CD4-positive, alpha-beta memory T cell (primary cell): ENCODE measurements at places on chromosomes 5 and 9. TPM values are rescaled to one million over a fixed set of nuclear protein-coding genes. Genes with fewer than 3 reads are reported as not detected.

Gene NUTM2F
- total RNA-seq: not detected

GRCh38 chr5:132772291-132773070 is 4.6 kb downstream of the SEPTIN8 start:
- DNase-seq: no peak

- no peak for DNase-seq
Measured at GRCh38 chr9:22228542-22228941, 218.1 kb upstream of the DMRTA1 start.

DNA sequence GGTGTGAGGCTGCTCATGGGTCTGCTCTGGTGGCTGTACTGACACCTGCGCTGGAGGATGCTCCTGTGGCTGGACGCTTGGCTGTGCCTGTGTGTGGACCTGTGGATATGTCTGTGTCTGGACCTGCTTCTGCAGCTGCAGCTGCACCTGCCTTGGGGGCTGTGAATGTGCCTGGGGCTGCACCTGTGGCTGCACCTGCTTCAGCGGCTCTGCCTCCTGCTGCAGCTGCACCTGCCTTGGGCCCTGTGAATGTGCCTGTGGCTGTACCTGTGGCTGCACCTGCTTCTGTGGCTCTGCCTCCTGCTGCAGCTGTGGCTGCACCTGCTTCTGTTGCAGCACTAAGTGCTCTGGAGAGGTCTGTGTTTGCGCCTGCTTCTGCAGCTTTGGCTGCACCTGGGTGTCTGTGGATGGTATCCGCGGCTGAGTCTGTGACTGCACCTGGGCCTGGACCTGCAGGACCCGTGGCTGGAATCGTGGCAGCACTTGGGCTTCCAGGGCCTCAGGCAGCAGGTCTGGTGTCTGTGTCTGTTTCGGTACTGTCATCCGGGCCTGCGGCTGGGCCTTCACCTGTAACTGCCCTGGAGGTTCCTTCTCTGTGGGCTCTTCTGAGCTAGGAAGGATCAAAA is 12.5 kb downstream of the CIZ1 start:
- DNase-seq: no peak

DNA sequence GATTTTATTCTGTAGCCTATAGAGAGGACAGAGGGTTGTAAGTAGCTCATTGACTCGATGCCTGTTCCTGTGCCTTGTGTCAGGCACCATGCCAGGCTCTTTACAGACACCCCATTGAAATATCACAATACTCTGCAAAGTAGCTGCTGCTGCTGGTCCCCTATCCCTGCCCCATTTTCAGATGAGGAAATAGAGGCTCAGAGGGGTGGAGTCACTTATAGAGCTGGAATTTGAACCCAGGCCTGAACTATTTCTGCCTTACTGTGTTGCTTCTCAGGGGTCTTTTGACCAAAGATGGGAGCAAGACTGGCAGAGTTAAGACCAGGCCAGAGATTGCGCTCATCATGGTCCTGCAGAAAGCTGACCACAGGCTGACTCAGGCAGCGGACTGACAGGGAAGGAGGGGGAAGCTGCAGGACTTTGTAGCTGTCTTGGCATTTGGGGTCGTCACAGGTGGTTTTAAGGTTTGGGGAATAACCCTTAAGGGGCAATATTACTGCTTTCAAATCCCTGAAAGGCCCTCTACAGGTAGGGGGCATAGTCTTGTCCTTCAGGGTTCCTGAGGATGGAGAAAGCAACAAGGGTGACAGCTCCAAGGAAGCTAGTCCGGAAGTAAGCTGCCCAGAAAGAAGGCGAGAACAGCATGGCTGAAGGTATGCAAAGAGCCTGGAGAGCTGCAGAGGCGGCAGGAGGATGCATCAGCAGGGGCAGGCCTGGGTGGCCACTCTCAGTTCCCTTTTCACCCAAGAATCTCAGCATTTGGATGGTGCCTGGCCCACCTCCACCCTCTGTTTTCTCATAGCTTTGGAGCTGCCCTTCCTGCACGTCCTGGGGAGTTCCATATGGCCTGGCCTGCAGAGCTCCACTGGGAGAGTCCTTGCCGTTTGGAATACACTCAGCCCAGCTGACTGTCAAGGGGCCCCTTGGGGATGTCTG is 18.3 kb upstream of the NDST1 start:
- DNase-seq: no peak

- DNase-seq: no peak
Measured at GRCh38 chr9:84057662-84058061, 77.1 kb downstream of the RMI1 start.

DNA sequence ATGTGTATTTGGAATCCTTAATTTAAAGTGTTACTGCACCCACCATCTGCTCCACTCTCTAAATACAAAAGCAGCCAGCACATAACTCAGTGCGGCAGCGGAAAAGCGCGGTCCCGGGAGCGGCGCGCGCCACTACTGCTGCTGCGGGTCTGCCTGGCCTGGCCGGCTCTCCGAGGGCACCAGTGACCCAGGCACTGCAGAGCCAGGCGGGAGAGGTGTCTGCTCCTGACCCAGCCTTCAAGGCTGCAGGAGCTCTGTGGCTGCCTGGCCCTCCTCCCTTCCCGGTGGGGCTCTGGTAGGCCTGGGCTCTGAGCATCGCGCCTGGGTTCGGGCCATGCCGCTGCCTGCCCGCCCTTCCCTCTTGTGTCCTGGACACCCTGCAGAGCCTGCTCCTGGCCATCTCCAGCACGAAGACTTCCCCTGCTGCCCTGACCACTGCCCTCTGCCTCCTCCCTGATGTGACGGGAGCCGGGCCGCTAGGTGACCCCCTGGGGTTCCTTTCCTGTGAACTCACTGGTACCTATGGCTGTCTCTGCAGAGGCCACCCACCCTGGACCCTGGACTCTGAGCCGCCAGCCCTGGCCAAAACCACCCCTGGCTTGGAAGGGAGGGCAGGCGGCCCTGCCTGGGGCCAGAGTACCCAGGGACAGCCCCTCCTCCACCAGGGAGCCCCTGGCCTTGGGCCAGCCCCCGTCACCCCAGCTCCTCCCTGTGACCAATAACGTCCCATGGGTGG is 32.8 kb upstream of the UBAC1 start:
- DNase-seq: no peak

Gene GFI1B
- total RNA-seq: not detected

DNA sequence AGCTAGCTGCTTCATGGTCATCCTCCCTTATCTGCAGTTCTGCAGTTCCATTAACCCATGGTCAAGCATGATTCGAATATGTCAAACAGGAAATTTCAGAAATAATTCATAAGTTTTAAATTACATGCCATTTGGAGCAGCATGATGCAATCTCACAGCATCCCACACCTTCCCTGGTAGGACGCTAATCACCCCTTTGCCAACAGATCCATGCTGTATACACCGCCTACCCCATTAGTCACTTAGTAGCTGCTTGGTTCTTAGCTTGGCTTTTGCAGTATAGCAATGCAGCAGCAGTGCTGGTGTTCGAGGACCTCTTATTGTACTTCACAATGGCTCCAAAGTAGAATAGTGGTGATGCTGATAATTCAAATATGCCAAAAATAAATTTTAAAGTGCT is 739.7 kb upstream of the CDH9 start:
- no peak for DNase-seq

DNA sequence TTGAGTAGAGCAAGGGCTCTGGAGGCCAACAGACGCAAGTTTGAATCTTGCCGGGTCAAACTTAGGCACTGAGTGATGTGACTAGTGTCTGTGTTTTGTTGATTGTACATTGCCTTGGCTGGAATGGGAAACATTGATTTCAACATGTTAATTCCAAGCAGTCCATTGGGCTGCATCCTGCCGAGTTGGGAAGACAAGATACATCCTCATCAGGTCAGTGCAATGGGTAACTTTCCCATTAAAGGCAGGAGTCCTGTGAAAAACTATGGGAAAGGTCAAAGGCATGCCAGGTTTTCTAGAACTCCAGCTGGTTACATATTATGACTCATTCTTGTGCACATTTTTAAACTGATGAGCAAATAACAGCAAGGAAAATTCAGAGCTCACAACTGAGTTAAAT is 126.5 kb upstream of the ABCA1 start:
- no peak for DNase-seq

GRCh38 chr5:135593886-135594285 is 15.1 kb upstream of the CXCL14 start:
- DNase-seq: no peak

DNA sequence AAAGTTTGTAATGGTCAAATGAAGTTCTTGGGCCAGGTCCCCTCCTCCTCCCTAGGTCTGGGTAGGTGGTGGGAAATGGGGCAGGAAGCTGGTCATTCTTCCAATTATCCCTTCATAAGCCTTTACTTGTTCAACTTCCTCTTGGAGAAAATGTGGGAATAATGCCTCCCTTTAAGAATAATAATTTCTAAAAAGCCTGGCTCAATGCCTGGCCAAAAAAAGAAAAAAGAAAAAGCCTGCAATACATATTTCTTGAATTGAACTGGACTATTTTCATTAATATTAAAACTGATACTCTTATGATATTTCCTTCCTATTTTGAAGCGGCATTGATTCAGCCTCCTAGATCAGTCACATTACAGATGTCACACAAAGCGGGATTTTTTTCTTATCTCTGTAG is 600.9 kb downstream of the CCDC171 start:
- DNase-seq: no peak

DNA sequence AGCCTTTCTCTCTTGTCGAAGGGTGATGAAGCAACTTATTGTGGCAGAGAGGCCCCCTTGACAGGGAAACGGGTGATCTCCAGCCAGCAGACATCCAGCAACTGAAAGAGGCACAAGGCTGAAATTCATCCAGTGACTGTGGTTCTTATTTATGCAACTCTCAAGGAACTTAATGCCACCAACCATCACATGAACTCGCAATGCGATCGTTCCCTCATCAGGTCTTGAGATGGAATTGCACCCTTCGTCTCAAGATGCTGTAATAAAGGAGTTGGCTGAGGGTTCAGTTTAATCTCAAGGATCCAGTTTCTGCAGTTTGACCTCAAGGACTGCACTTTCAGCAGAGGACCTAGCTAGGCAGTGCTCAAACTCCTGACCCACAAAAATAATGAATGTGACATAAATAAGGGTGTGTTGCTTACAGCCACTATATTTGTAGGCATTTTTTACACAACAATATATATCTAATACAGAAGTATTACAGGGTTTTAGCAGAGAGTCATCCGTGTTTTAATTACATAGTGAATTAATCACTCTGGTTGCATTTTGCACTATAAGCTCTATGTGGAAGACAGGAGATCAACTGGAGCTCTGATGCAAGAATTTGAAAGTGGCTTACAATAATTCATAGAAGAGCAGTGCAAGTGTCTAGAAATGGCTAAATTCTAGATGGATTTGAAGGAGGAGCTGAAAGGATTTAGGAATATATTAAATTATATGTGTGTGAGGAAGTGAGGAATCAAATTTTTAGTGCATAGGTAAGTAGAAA is 957.8 kb upstream of the CTNND2 start:
- DNase-seq: no peak

DNA sequence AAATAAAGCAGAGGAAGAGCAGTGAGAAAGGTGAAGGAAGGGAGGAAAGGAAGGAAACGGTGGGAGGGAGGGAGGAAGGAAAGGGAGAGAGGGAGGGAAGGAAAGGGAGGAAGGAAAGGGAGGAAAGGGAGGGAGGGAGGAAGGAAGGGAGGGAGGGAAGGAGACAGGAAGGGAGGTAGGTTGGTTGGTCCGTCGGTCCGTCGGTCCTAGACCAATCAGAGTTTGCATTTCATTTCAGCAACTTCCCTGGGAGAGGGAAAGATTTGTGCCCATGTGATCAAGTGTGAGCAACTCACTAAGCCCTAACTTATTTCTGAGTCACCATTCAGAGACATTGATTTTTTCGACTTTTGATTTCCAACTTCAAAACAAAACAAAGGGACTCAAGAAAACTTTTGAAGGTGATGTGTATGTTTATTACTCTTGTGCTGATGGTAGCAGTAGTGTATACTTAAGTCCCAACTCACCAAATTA is 18.8 kb downstream of the NANS start:
- DNase-seq: no peak

DNA sequence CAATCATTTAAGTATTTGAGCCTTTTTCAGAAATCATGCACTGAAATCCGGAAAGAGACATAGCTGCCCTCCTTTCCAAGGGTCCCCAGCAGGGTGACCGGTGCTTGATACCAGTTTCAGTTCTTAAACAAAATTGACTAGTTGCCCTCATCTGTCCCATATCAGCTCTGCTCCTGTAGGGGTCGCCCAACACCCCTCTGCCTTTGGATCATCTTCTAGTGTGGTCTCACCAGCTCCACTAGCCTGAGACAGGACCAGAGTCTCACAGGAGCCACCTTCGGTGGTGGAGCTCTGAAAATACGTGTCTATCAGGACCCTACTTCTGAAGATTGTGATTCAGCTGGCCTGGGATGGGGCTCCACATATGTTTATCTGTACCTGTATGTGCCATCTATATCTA is 428.2 kb downstream of the ENC1 start:
- DNase-seq: no peak

- no peak for DNase-seq
Measured at GRCh38 chr9:20092561-20092960, 303.7 kb upstream of the SLC24A2 start.

DNA sequence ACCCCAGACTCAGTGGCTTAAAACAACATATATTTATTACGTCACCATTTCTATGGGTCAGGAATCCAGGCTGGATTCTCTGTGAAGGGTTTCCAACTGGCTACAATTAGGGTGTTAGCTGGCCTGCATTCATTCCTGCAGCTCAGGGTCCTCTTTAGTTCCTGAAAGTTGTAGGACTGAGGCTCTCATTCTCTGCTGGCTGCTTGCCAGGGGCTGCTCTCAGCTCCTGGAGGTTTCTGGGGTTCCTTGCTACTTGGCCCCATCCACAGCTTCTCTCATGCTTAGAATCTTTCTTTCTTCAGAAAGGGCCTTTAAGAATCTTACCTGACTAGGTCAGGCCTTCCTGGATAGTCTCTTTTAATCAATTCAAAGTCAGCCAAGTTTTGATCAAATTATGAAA is 424.6 kb downstream of the GADD45G start:
- no peak for DNase-seq

- DNase-seq: no peak
Measured at GRCh38 chr9:121725008-121725775, 73.8 kb downstream of the DAB2IP start.

Gene QSOX2
- total RNA-seq: 15.0 TPM

DNA sequence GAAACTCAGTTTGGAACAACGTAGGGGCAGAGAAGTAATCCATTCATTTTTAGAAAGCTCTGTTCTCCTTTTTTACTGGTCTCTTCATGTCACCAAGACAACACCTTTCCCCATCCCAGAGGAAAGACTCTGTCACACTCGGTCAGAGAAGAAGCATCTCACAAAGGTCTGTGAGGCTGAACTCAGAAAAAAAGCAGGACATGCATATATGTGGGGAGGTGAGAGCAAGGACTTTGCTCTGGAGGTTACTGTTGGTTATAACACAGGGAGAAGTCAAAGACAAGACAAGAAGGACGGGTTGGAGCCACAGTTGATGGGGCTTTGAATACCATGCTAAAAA is 19.2 kb upstream of the MTMR12 start:
- no peak for DNase-seq

GRCh38 chr5:179696603-179697002 is 2.2 kb upstream of the CANX start:
- no peak for DNase-seq

GRCh38 chr5:116778032-116778431 is 203.4 kb upstream of the SEMA6A start:
- DNase-seq: no peak

Gene SOHLH1
- total RNA-seq: not detected

- no peak for DNase-seq
Measured at GRCh38 chr5:149584121-149584520, 2.8 kb downstream of the ARHGEF37 start.

- no peak for DNase-seq
Measured at GRCh38 chr5:171601266-171601881, 181.9 kb downstream of the FGF18 start.
